ENCODE measurements at places on chromosomes 1 and 21.

DNA sequence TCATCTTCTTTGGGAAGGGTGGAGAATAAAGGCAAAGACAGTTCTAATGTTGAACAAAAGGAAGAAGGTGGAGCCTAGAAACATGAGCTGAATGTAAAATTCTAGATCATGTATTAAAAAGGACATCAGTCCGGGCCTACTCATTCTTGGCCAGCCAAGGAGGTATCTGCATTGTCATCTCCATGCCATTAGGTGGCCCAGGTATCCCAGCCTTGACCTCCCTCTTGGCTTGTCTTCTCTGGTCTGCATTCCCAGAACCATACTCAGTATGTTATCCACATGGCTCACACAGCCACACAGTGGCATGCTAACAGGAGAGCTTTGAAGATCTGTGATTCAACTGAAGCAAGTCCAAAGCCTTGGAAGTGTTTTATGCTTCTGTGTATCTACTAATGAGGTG, 369.8 kb upstream of the KAZN start:
- no peak for DNase-seq

DNA sequence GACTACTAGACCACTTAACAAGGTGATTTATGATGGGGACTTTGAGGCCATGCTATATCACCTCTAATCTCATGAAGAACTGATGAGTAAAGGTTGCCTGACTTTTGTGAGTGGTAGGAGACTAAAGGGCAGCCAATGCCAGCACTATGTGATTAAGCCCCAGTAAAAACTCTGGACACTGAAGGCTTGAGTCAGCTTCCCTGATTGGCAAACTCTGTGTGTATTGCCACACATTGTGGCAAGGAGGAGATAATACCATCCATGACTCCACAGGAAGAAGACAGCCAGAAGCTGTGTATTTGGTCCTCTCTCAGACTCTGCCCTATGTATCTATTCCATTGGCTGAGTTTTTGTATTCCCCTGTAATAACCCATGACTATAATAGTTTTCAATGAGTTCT, 413.3 kb upstream of the ZRANB2 start:
- DNase-seq = no peak

- DNase-seq = no peak
These were observed 43.6 kb upstream of the SYNC start for GRCh38 chr1:32746130-32746529.

DNA sequence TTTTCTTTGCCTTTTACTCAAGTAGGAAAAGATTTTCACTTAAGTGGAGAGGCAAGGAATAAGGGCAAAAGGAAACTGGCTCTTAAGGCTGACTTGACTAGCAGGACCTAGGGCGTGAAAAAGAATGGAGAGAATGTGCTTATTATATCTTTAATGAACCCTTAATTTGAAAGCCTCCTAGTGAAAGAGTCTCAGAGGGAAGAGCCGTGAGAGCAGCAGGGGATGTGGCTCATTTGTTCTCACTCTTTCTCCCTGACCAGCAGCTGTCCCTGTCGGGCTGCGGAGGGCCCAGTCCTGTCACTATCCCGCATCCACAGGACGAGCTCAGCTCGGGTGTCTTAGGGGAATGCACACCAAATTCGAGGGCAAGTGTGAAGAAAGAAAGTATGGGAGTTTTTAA, 180.1 kb downstream of the EDEM3 start:
- DNase-seq = no peak

GRCh38 chr1:70220517-70221237, 503 bp upstream of the SRSF11 start:
- no peak for DNase-seq

- DNase-seq = no peak
These were observed 663.7 kb downstream of the ADGRL2 start for GRCh38 chr1:82464362-82465001.

GRCh38 chr1:52164604-52165003, 22.7 kb downstream of the ZFYVE9 start:
- no peak for DNase-seq

DNA sequence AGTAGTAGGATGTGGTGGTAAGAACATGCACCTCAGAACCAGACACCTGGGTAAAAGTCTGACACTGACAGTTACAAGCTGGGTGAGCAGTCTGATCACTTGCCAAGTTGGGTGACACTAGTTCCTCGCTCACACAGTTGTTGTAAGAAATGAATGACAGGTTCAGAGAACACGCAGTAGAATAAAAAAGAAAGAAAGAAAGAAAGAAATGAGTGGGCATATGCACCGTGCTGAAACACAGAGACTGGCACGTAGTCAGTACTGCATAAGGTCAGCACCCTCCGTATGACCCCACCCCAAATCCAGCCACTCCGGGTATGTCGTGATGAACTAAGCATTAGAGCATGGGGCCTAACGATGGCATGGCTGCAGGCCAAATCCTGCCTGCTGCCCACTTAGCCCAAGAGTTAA, 90.6 kb downstream of the GLUL start:
- no peak for DNase-seq

DNA sequence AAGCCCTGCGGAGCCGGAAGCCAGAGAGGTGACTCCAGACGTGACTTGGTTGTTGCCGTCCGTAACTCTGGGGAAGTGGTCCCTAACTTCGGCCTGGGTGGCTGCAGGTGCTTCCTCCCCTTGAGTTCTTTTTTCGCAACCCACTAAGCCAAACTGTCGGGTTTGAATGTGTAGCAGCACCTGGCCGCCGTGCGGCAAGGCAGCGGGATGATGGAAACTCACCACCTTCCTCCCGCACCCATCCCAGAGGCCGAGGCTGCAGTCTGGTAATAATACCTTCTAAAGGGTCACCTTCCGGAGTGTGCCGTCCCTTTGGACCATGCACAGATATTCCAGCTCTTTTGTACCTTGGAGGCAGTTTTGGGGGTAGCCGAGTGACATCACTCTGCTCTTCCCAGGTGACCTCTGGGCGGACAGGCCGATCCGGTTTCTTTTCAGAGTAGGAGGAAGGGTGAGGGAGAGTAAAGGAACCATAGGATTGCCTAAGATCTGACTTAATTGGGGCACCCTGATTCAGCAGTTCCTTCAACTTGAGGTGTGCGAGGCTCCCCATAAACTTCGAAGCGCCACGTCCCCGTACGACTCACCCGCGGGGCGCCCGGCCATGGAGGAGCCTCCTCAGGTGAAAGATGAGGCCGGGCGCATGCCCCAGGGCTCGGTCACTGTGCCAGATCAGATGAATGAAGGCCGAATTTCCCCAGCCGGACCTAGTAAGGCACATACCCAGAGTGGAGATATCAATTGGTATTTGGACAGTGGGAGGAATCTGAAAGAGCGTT, 1.0 kb downstream of the KCNK1 start:
- DNase-seq = no peak

GRCh38 chr1:45677751-45678245, 8.5 kb downstream of the GPBP1L1 start:
- no peak for DNase-seq
